ENCODE measurements at places on chromosomes 12 and 14. TPM values are rescaled to one million over a fixed set of nuclear protein-coding genes. Genes with fewer than 3 reads are reported as not detected.

The FGF6 gene
- total RNA-seq = not detected

The CATSPERB gene
- 2.7 TPM for total RNA-seq

- DNase-seq = no peak
These were observed 115.0 kb upstream of the NPAS3 start for GRCh38 chr14:32823706-32824105.

DNA sequence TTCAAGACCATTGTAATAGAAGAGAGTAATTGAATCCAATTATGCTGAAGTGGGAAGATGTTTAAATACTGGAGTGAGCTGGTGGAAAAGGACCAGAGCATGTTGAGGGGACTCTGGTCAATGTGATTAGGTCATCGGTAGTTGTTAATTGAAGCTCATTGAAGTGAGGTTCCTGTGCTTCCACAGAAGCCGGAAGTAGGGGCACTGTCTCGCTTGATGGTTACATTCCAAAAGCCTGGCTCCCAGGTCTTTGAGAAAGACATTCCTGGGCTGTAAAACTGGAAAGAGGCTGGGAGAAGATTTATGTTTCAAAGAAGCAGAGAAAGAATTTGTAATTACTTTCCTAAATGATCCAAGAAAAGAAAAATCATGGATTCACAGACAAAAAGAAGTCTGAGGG is 12.3 kb upstream of the CLECL1 start:
- DNase-seq = no peak

DNA sequence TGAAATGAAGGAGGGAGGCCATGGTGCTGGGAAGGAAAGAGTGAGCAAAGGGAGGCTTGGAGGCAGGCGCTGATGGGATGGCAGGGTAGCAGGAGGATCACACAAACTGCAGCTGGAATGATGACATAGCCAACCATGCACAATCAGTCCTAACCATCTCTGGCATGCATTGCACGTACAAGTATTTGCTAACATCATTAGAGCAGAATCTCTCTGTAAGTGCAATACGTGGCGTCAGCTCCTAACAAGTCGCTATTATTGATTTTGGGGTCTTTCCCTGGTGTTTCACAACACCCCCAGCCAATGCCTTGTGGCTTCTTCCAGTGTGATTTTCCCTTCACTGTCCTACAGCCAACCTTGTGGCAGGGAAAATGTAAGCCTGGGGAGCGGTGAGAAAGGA is 18.5 kb downstream of the BDKRB1 start:
- DNase-seq = no peak

DNA sequence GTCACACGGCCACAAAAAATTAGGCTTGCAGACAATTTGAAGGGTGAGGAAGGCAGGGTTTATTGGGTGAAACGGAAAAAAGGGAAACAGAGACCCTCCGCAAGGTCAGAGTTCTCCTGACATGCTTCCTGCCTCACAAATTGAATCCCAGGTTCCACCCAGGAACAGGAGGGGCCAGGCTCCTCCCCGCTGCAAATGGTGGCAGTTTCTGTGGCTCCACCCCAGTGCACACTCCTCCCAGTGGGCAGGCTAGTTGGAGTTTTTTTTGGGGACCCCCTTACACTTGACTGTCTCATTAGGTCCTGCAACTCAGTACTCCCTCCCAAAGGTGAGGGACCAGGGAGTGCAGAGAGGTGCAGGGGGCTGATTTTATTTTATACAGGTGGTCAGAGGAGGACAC is 39.4 kb upstream of the PPP1CC start:
- DNase-seq = no peak

DNA sequence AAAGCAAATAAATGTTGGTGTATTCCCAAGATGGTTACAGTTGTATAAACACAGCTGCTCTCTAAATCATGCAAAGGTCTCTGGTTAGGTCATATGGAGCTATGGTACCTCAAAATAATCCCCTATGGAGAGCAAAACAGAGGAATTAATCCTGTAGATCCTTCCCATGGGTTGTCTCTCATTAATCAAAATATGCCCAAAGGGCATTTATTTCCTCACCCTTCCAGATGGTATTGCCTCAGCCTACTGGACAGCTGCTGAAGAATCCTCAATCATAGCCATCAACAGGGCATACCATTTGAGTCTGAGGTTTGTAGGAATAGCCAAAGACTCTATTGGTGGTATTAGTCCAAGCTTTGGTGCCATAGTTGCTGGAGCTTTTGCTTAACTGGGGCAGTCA is 360.9 kb downstream of the RPL10L start:
- no peak for DNase-seq

GRCh38 chr14:58954052-58954451 is 234.4 kb upstream of the DAAM1 start:
- DNase-seq = no peak

- peak; percentile 25 for DNase-seq
These were observed 134.7 kb upstream of the SCAF11 start for GRCh38 chr12:46124848-46125619.

Measured in CD4-positive, CD25-positive, alpha-beta regulatory T cell (primary cell).